ENCODE measurements at places on chromosomes 13 and 19.

GRCh38 chr13:25046985-25047511 is 48.9 kb upstream of the PABPC3 start:
- no peak for DNase-seq

DNA sequence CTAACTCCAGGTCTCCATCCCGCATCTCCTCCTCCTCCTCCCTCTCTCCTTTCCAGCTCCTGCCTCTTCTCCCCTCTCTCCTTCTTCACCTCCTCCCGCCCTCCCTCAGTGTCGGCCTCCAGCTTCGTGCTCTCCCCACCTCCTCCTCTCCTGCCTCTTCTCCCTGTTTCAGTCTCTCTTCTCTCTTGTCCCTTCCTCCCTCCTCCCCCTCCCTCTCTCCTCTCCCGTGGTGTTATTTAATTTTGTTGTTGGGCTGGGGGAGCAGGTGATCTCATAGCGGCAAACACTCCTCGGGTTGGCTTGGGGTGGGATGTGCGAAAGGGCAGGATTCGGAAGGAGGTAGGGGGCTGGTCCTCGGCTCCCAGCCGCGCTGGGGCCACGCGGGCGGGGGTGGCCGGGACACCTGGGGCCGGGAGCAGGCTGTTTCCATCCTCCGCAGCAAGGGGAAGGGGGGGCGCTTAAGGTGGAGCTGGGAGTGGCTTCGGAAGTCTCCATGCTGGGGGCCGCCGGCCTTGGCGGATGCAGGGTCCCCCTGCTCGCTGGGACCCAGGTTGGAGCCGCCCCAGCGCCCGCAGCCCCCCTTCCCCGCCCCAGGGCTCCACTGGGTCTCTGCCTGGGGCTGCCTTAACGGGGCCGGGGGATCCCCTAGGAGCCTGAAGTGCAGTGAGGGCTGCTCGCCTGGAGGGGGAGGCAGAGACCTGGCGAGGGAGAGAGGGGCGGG is at the start of gene CA11:
Gene CA11 (minus strand): TSS at position 187 of the 721 bp plus-strand sequence. CDS start 555 bp downstream, outside the sequence.
- DNase-seq: peak; percentile 95

GRCh38 chr19:57620673-57621348 is 6.8 kb downstream of the ZNF134 start:
- no peak for DNase-seq

- no peak for DNase-seq
These were observed 84.3 kb downstream of the SLAIN1 start for GRCh38 chr13:77781808-77782207.
